Mucosa of descending colon (tissue), 3 donors: ENCODE measurements at places on chromosomes 1 and 21. TPM values are rescaled to one million over a fixed set of nuclear protein-coding genes. Genes with fewer than 3 reads are reported as not detected.

DNA sequence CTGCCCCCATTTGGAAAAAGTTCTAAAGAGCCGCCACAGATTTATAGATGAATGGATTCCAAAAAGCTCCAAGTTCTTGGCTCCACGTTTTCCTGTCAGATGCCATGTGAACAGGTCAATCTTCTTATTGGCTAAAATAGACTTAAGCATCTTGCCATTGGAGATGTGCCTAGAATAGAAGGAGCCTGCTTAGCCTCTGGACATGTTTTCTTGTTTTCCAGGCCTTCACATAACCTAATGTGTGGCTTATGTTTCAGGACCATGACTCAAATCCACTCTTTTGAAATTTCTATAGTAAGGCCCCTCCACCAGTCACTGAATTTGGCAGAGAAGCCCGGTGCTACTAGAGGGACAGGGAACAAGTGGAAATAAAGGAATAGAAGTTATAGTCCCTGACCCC, 31.5 kb downstream of the PHC2 start:
- no peak for DNase-seq

GRCh38 chr21:22297575-22297974, 1299.4 kb downstream of the NCAM2 start:
- DNase-seq, result no peak

DNA sequence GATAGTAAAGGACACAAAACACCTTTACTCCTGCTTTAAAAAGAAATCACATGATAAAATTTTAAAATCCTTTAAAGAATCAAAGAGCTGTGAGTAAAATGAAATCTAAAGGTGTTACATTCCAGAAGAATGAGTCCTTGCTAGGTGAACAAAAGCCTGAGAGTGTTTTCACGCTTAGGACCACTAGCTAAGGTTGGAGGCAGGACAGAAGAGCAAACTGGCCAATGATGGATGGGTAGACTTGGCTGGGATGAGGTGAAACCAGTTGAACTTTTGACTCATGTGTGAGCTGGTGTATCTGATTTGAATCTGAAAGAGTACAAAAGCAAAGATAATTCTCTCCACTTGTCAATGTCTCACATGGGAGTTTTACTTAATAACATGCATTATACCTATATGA, 35.1 kb downstream of the CATSPERE start:
- DNase-seq, result no peak

GRCh38 chr1:233656032-233656635, 42.2 kb downstream of the KCNK1 start:
- no peak for DNase-seq

The PODN gene
- total RNA-seq, result 5.8 TPM

GRCh38 chr1:214193691-214194090, 87.3 kb upstream of the SMYD2 start:
- DNase-seq, result no peak
